ENCODE measurements at places on chromosomes 6 and 20.

GRCh38 chr20:48760403-48760983 is 67.3 kb downstream of the PREX1 start:
- DNase-seq: no peak

DNA sequence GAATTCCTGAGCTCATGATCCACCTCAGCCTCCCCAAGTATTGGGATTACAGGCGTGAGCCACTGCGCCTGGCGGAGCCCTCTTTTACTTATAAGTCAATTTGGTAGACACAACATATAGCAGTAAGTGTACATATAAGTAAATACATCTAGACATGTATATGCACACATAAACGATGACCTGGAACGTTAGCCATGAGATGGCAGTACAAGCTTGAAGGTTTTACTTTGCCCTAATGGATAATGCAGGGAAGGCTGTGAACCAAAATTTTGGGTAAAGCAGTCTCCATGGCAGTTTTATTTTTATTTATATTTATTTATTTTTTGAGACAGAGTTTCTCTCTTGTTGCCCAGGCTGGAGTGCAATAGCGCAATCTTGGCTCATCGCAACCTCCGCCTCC is 2.4 kb upstream of the GNMT start:
- DNase-seq: no peak

DNA sequence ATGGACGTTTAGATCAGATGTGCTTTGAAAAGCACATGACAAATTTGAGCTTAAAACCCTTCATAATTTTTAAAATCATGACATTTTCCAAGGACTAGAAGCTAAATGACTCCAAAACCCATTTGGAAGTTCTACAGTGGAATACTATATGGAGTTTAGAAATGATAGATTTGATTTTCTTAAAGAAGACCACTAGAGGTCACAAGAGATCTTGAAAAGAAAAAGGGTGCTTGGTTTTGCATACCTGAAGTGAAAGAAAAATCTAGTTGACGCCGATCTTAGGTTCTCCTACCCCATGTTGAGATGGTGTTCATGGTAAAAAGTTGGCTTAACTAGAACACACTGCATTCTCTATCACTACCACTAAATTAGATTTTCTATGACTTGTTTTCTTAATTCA is 31.5 kb downstream of the CFAP61 start:
- no peak for DNase-seq

DNA sequence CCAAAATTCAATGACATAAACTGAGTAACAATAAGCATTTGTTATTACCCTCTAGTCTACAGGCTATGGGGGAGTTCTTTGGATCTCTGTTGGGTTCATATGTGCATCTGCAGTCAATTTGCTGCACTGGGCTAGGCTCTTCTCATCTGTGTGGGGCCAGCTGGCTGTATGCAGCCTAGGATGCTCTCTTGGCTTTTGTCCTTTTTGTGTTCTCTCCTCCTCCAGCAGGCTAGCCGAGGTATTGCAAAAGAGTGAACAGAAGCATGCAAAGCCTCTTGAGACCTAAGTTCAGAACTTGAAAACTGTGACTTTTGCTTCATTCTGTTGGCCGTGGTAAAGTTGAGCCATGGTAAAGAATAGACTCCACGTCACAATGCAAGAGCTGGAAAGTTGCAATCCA is 62.8 kb upstream of the FOXO3 start:
- no peak for DNase-seq

- no peak for DNase-seq
Observed at GRCh38 chr20:2799688-2800520, 523 bp downstream of the CPXM1 start.

- DNase-seq: no peak
Observed at GRCh38 chr6:81495999-81496398, 256.5 kb downstream of the TENT5A start.

- DNase-seq: no peak
Observed at GRCh38 chr6:128848212-128848935, 34.6 kb upstream of the LAMA2 start.

DNA sequence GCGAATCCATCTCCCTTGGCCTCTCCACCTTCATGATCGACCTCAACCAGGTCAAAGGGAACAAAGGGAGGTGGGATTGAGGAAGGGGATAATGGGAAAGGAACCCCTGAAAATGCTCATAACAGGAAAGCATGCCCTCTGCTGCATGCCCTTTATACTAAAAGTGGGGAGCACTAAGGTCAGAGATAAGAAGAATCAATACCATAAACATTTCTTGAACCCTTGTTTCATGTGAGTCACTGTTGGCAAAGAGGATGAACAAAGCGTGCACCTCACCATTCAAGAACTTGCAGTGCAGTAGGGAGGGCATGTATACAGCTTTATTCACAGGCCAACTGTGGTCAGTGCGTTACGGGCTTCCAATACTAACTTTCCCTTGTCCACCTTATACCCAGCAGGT is 1.7 kb upstream of the SAPCD1 start:
- no peak for DNase-seq

DNA sequence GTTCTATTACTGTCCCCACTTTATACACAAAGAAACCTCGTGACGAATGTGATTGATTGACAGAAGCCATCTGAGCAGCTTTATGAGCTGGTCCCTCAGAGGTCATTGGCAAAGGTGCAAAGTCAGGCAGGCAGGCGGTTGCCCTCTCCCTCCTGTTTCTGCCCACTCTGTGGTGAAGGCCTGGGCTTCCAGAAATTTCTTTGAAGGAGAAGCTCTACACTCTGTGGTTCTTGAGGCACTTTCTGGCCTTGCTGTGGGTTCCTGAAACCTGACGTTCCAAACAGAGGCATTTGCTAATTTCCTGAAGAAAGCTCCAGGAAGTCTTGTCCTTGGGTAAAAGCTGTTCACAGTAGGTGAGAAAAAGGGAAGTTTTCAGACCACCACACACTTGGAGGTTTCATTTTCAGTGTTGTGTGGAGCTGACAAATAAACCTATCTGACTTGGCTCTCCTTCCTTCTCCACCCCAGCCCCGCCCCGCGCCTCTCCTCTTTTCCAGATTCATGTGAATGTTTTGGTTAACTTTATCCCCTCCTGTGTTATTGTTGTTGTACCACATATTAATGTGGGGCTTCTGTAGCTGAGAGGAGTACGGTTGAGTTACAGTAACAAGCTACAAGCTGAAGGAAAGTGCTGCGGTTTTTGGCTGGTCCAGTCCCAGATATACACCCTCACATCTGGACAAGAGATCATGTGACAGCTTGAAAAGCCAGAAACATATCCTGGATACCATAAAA is 274.1 kb downstream of the CLIC5 start:
- peak; percentile 9 for DNase-seq

- no peak for DNase-seq
Observed at GRCh38 chr6:108714101-108714765, 134.0 kb upstream of the ARMC2 start.

GRCh38 chr6:109166673-109167072 is 71.4 kb downstream of the CEP57L1 start:
- DNase-seq: no peak

- no peak for DNase-seq
Observed at GRCh38 chr6:93989630-93990029, 570.3 kb upstream of the EPHA7 start.

All from stimulated activated CD8-positive, alpha-beta memory T cell treated with anti-CD3 and anti-CD28 coated beads, Interleukin-2, amount 100 ng/mL, for 48 hours (primary cell).